ENCODE measurements at places on chromosomes 6 and 20.

DNA sequence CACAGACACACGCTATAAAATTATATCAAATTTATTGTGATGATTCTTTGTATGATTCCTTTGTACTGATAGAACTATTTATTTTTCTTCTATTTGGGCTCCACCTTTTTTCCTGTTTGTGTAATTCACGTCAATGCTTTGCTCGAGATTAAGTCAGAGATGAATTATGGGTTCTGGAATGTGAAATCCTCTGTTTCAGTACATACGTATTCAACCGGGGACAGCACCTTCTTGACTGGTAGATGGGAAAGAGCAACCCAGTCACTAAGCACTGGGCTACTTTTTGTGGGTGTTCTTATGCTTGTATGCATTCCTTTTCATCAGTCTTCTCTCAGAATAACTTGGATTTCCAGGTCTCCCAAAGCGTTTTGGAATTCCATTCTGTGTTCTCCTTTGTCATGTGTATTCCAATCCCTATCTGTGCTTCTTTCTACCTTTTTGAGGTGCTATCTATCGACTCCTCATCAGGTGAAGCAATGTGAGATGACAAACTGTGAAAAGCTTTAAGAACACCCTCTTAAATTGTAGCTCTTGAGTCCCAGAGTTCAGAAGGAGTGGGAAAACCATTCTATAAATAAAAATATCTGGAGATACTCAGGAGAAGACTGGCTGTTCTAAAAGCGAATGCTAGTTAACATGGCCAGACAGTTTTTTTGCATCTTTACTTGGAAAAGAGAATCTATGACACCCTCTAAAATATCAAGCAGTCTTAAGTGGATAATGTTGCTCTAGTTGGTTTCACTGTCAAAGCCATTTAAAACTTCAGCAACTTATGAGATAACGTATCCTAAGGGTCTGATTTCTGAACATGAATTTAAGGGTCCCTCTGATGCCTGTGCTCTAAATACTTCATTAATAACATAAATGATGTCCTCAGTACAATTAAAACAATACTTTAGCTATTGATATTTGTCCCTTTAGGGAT lies 197.7 kb upstream of the PREP start:
- DNase-seq = no peak

GRCh38 chr20:59996108-59996507 lies 37.9 kb downstream of the CDH26 start:
- no peak for DNase-seq

GRCh38 chr6:2990932-2991506 lies 8.7 kb upstream of the NQO2 start:
- no peak for DNase-seq

DNA sequence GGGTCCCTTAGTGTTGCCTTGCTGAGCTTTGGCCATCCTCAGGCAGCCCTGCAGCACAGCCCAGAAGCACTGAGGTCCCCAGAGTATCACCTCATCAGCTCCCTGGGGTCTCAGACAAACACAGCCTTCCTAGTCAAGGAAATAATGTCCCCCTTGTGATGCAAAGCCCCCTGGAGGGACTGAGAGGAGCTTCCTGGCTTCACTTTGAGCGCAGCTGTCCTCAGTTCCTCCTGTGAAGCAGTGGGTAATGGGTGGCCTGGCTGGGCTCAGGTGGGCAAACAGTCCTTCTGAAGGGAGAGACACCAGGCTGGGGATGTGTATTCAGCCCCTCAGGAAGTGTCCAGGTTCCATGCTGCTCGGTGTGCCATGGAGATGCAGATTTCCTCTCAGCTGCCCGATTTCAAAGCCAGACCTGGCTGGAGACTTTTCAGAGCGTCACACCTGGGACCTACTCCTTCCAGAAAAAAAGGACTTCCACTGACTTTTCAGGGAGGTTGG lies 79.2 kb upstream of the FOXA2 start:
- DNase-seq = no peak

- DNase-seq = no peak
Measured at GRCh38 chr20:42158272-42158671, 540.1 kb upstream of the CHD6 start.

DNA sequence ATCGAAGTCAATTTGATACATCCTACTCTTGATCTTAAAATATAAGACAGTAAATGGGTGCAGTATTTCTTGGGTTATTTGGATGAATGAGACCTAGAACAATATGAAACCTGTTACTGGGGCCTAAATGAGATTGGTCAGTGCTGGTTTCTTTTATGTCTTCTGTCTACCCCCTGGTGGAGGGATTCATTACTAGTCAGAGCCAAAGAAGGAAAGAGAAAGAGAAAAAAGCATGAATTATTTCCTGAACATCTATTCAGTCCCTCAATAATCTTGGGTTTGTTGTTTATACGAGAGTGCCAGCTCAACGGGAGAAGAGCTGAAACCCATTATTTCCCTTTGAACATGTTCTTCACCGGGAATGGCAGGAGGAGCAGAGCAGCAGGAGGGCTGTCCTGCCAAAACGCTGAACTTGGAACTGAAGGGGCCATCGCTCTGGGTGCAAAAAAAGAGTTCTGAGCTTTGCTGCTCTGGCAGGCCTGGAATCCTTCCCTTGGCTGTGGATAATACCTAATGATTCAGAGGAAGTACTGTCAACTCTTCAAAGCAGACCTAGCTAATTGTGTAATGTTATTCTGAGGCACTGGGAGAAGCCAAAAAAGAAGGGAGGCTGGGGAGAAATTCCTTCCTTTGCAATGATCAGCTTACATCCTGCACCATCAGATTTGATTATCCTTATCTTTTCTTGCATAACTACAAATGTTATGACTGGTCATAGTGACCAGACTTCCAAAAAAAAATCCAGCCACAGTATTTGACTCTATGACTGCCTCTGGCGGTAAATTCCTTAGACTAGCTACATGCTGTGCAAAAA lies 72.0 kb downstream of the BLOC1S5 start:
- no peak for DNase-seq

DNA sequence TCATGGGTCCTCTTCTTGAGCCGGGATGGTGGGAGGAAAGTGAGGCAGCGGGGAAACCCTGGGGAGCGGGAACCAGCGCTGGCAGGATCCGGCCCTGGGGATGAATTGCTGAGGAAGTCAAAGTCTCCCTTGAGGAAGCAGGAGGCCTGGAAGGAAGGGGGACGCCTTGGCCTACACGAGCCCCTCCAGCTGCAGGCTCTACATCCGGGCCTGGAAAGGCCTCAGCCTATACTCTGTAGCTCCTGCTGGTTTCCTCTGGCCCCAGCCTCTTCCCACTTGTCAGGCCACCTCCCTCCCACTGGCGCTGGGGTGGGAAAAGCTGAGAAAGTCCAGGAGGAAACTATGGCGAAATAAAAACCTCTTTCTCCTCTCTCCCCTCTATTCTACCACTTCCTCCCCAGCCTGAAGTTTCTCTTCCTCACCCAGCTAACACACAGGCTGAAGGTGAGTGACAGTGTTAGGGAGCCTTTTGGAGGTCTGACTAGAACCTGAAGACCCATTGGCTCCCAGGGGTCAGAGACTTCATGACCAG lies 14.9 kb downstream of the TREML2 start:
- no peak for DNase-seq

DNA sequence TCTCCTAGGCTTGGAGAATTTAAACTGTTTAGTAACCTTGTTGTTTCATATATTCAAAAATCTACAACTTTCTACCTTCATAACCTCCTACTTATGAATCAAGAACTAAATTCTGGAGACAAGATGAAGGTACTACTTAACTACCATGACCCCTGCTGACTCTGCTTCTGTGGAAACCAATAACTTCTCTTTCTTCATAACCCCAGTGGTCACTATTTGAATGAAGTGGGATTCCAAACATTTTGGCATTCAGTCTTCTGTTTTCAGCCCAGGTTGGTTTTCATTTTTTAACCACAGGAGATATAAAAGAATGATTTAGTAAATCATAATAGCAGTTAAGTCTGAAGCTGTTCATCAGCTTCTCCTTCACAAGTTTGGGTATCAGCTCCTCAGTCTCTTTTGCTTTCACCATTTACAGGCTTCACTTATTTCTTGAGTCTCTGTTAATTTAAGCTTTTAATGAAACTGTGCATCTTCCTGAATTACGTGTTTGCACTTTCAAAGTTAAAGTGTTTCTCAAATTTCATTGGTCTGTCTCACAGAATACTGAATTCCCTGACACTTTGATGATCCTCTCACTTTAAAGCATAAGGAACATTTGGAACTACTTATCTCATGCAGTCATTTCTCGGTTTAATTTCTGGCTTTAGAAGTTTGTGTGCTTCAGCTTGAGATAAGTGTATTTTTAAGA lies 9.5 kb downstream of the SENP6 start:
- DNase-seq = no peak

- DNase-seq = no peak
Measured at GRCh38 chr6:126781582-126781981, 336.9 kb upstream of the RSPO3 start.

GRCh38 chr20:2329286-2329685 lies 33.5 kb downstream of the TGM3 start:
- DNase-seq = no peak

- DNase-seq = no peak
Measured at GRCh38 chr6:48670546-48670945, 559.5 kb upstream of the PTCHD4 start.

DNA sequence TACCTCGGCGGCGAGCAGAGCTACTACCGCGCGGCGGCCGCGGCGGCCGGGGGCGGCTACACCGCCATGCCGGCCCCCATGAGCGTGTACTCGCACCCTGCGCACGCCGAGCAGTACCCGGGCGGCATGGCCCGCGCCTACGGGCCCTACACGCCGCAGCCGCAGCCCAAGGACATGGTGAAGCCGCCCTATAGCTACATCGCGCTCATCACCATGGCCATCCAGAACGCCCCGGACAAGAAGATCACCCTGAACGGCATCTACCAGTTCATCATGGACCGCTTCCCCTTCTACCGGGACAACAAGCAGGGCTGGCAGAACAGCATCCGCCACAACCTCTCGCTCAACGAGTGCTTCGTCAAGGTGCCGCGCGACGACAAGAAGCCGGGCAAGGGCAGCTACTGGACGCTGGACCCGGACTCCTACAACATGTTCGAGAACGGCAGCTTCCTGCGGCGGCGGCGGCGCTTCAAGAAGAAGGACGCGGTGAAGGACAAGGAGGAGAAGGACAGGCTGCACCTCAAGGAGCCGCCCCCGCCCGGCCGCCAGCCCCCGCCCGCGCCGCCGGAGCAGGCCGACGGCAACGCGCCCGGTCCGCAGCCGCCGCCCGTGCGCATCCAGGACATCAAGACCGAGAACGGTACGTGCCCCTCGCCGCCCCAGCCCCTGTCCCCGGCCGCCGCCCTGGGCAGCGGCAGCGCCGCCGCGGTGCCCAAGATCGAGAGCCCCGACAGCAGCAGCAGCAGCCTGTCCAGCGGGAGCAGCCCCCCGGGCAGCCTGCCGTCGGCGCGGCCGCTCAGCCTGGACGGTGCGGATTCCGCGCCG lies 994 bp downstream of the FOXC1 start:
- DNase-seq = no peak

- DNase-seq = no peak
Measured at GRCh38 chr6:82589509-82590206, 226.0 kb downstream of the TPBG start.

DNA sequence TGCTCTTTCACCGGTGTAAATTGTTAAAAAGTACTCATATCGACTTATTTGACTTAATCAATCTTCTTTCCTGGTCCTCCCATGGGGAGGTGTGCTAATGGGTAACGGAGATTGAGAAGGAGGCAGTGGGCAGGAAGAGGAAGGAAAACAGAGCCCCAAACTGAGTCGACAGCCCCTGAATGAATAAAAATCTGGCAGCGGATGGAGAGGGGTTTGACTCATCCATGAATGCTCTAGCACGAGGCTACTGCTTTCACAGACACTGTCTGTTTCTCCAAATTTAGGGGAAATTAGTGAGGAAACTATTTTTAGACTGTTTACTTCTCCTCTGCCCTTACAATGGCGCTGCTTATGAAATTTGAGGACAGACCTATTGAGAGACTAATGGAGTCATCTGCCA lies 142.2 kb upstream of the ATXN1 start:
- no peak for DNase-seq

GRCh38 chr20:61184194-61184593 lies 67.9 kb upstream of the CDH4 start:
- DNase-seq = no peak

GRCh38 chr6:43444036-43444435 lies 11.3 kb downstream of the DLK2 start:
- DNase-seq = no peak

DNA sequence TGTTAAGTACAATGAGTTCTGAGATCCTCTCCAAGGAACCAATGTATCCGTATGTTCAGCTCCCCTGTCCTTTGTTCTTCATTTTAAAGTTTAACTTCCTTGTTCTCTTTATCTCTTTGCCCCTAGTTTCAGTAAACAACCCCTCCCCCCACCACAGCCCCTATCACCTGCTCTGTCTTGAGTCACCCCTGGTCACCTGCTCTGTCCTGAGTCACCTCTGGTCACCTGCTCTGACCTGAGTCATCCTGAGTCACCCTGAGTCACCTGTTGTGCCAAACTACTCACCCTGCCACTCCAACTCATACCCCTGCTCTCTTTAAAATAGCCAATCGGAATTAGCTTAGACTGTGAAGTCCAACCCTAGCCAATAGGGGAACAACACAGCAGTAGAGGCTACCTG lies 288.7 kb upstream of the CDYL start:
- DNase-seq = no peak

- DNase-seq = no peak
Measured at GRCh38 chr6:126941751-126942150, 176.7 kb upstream of the RSPO3 start.

- no peak for DNase-seq
Measured at GRCh38 chr20:15512916-15513315, 1060.3 kb downstream of the KIF16B start.

DNA sequence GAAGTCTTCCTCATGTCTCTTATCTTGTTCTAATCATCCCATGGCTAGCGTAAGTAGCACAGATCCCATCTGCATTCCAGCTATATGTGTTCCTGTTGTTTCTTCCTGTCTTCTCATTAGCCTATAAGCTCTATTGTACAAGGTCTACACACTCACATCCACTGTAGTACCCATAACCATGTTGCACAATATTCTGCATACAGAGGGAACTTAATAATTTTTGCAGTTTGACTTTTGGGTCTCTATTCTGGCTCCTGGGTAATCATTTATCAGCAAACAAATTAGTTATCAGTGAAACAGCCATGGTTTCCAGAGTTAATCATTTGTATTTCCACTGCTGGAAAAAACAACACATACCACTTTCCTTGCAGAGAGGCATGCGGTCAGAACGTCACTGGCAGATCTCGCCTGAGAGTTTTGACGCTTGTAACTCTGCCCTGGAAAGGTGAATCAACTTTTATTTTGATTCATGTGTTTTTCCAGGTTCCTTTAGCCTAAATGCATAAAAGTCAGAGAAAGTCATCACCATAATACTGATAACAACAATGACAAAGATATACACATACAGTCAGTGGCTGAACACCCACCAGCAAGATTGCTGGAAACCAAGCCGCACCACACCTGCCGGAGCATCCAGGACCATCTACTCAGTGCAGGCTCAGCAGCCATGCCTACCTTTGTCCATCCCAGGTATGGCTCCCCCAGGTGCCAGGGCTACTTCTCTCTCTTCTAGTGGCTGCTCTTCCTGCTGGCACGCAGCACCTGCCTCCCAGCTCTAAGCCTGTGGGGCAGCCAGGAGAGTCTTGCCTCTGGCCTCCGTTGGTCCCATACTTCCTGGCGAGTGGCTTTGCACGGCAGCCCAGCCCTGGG lies 158.2 kb downstream of the QRSL1 start:
- no peak for DNase-seq

GRCh38 chr20:63402181-63402859 lies 41.2 kb upstream of the CHRNA4 start:
- DNase-seq = no peak

GRCh38 chr6:55997223-55997874 lies 122.0 kb upstream of the BMP5 start:
- DNase-seq = no peak

GRCh38 chr6:29628419-29629281 lies 4.3 kb downstream of the GABBR1 start:
- DNase-seq = peak; percentile 80

- DNase-seq = no peak
Measured at GRCh38 chr6:98295515-98296175, 538.7 kb upstream of the POU3F2 start.

All from D721Med (cell line).